ENCODE measurements at places on chromosomes 1 and 21.
A peak's percentile ranks its signal among the peaks of the same experiment; 100 is the strongest.

- DNase-seq = peak; percentile 46
Observed at GRCh38 chr1:11858968-11859871, 475 bp upstream of the NPPB start.

- DNase-seq = no peak
Observed at GRCh38 chr1:183285746-183286145, 99.7 kb downstream of the LAMC2 start.

GRCh38 chr1:4972761-4973320 is 318.4 kb downstream of the AJAP1 start:
- no peak for DNase-seq

DNA sequence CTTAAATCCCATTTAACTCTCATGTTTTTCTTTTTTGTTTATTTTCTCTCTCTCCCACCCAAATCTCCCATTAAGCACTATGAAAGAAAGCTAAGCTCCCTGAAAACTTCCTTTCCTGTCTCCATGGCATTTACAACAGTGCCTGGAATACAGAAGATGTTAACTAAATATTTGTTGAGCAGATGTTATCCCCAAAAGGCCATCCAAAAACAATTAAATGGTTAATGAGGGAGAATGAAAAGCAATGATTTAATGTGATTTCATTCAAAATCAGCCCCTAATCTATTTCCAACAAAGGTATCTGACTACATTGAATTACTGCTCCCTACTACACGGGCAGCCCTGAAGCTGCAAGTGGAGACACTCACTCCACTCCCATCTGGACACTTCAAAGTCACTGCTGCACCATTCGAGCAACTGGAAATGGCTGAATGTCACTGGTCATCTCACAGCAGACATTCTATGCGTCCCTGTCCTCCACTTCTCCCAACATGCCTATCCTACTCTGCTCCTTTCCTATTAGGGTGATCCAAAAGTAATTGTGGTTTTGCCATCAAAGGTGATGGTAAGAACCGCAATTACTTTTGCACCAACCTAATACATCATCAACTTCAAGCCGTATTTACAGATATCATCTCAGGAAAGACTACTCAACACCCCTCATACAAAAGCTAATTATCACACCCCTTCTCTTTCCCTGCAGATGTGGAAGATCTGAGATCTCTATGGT is 7.5 kb downstream of the TP53BP2 start:
- DNase-seq = no peak

GRCh38 chr1:59699227-59699847 is 115.4 kb upstream of the HOOK1 start:
- DNase-seq = no peak

GRCh38 chr1:84773195-84773594 is 82.9 kb upstream of the SSX2IP start:
- no peak for DNase-seq

DNA sequence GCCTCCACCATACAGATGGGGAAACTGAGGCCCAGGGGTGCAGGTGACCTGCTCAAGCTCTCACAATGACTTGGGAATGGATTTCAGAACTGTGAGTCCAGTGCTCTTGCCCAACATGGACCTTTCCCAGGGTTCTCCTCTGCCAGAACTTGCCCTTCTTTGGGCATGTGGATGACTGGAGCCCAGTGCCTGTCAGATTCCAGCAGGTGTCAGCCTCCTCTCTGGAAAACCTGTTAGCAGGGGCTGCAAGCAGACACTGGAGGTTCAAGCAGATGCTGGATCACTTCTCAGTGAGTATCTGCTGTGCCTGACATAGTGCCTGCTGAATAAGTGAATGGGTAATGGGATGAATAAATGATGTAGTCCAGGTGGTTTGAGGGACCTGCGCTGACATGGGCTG is 314.2 kb upstream of the POU3F1 start:
- DNase-seq = no peak

GRCh38 chr1:148162363-148162762 is 10.3 kb upstream of the NBPF11 start:
- DNase-seq = no peak

- DNase-seq = no peak
Observed at GRCh38 chr1:76313304-76313703, 238.8 kb downstream of the ST6GALNAC3 start.

DNA sequence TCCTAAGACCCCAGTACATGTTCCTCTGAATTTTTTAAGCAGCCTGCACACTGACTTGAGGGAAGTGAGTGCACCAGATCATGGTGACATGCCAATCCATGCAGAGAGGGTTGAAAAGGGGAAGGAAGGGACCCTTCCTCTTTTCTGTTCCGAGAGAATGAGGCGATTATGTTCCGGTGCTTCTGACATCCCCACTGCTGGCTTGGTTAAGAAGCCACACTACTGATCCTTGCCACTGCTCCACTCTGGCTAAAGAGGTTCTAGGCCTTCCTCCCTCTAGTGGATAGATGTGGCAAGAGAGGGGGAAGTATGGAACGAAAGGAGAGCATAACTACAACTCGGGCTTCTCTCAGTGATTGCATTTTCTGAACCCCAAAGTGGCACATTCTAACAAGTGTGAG is 1.8 kb upstream of the CYB5R1 start:
- DNase-seq = no peak

DNA sequence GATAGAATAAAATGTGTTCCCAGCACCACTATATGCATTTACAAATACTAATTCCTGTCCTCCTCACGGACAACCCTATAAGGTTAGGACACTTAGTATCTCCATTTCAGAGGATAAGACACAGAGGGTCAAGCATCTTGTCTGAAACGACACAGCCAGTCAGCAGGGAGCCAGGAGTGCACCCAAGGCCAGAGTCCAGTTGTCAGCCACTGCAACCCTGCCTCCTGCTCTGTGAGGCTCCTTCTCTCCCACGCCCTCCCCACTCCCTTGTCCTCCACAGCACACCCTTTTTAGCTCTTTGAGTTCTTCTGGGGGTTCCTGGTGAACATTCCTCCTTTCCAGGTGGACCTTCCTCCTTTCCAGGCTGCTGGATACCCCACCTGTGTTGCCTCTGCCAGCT is 119.0 kb upstream of the TNR start:
- no peak for DNase-seq

GRCh38 chr1:29948581-29948980 is 712.3 kb downstream of the PTPRU start:
- DNase-seq = no peak

DNA sequence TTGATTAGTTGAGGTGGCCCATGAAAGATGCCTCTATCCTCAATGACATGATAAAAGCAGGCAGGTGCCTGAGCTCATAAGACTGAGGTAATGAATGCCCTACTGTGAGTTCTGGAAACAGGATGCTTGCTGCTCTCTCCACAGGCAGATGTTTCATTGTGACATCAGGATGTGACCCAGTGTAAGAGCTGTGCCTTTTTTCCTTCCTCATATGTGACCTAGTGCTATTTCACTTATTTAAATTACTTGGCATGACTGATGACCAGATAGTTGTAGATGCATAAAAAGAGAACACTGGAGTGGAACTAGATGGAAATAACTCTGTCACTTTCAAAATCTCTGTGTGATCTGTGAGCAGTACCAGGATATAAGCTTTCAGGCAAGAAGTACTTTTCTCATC is 31.9 kb downstream of the KIF14 start:
- DNase-seq = no peak

DNA sequence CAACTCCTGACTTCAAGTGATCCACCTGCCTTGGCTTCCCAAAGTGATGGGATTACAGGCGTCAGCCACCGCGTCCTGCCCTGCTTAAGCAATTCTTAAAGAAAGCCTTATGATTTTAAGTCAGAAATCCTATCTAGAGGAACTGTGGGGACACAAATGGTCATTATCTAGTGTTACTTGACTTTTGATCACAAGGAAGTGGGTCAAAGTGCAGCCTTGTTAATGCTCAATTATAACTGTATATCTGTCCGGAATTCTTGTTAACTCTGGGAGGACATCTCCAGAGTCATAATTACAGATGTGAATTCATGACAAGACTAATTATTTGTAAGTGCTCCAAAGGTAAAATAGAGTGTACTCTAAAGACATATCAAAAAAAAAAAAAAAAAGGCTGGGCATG is 76.9 kb upstream of the PUM1 start:
- DNase-seq = no peak

GRCh38 chr1:204377800-204378668 is 18.3 kb upstream of the PLEKHA6 start:
- DNase-seq = peak; percentile 28

DNA sequence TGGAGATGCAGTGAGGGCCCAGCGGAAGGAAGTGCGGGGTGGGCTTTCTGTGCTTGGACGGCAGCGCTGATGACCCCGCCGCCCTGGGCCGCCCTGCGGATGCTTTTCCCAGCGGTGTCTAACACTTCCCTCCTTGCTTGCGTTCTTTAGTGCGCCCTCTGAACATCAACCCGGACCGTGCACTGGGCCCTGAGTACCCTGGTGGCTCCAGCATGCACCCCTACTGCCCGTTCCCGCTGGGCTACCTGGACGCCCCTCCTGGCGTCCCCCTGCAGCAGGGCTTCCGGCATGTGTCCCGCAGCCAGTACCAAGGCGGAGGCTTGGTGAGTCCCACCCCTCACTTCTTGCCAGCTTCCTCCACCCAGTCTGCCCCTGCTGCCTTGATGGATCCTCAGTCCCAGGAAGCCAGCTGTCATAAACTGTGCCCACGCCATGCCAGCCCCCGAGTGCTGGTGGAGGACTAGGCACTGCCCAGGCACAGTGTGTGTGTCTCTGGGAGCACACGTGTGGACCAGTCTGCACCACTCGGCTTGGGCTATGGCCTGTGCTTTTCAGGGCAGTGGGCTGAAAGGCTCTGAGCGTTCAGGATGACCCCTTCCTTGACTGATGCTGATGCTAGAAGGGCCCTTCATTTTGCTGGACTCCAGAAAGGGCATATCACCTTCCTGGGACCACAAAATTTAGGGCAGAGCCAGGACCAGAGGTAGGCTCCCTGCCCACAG is 2.3 kb downstream of the DMRTB1 start:
- DNase-seq = no peak

DNA sequence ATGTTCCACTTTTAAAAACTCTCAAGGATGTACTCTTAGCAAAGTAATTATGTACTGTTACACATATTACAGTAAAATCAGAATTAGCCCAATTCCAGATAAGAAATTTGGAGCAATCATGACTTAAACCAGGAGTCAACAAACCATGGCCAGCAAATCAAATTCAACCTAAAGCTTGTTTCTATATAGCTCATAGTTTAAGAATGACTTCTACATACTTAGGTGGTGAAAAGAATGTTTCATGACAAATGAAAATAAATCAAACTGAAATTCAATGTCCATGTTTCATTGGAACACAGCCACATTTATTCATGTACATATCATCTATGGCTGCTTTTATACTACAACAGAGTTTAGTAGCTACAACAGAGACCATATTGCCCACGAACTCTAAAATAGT is 35.1 kb downstream of the FRRS1 start:
- DNase-seq = no peak

- DNase-seq = peak; percentile 31
Observed at GRCh38 chr21:36156815-36157670, at the start of gene DOP1B. Gene DOP1B, plus strand, starts transcription at chr21:36156824. Its CDS starts 7,910 bp downstream, at chr21:36164734.

- no peak for DNase-seq
Observed at GRCh38 chr1:198893141-198893540, 254.3 kb downstream of the PTPRC start.

DNA sequence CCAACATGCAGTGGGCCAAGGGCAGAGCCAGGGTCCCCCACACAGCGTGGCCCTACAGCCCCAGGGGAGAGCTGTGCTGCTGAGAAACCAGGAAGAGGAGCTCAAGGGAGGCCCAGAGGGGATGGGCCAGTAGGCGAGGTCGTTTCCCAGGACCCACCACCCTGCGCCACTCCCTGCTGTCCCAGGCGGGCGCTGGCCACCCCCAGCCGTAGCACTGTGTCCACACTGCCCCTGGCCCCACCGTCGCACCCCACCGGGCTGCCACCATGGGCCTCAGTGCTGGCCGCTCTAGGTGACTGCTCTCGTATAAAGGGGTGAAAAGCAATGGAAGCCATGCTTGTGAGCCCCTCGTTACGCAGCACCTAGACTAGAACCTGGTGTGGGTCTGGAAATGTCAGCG is 22.4 kb downstream of the NADK start:
- no peak for DNase-seq

DNA sequence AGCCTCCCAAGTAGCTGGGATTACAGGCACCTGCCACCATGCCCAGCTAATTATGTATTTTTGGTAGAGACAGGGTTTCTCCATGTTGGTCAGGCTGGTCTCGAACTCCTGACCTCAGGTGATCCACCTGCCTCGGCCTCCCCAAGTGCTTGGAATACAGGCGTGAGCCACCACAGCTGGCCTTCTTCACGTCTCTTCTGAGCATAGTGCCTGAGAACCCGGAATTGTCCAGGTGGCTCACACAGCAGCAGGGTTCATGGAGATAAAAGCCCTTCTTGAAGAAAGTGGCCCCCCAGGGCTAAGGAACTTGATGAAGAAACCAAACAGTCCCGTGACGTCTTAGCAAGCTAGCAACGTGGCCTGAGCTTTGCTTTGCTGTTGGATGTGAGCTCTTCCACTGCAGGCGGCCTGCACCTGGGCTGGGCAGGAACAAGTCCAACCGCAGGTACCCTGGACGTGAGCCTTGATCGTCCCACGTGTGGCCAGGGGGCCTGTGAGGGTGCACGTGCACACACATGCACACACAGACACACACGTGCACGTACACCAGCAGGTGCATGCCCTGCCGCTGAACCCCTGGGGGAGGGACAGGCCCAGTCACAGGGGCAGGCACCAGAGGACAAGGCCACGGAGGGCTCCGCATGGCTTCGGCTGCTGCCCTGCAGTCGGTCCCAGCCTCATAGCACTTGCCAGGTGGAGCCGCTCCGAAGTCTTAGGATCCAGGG is 23.4 kb upstream of the TRAPPC10 start:
- DNase-seq = no peak

DNA sequence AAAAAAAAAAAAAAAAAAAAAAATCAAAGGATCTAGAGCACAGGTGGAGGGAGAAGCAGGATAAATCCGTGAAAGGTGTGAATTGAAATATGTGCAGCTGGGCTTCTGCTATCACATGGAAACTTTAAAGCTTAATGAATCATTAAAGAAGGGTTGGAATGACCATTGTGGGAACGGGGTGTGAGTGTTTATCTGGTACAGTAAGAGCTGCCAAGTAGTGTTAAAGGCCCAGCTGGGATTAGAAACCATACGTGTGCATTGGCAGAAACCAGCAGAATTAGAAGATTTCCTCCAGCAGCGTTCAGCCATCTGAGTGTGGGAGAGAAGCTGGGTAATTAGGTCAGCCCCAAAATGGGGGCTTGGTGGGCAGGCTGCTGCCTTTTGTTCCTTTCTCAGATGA is 13.5 kb downstream of the FALEC start:
- no peak for DNase-seq
